ENCODE measurements at places on chromosomes 2 and 18.

DNA sequence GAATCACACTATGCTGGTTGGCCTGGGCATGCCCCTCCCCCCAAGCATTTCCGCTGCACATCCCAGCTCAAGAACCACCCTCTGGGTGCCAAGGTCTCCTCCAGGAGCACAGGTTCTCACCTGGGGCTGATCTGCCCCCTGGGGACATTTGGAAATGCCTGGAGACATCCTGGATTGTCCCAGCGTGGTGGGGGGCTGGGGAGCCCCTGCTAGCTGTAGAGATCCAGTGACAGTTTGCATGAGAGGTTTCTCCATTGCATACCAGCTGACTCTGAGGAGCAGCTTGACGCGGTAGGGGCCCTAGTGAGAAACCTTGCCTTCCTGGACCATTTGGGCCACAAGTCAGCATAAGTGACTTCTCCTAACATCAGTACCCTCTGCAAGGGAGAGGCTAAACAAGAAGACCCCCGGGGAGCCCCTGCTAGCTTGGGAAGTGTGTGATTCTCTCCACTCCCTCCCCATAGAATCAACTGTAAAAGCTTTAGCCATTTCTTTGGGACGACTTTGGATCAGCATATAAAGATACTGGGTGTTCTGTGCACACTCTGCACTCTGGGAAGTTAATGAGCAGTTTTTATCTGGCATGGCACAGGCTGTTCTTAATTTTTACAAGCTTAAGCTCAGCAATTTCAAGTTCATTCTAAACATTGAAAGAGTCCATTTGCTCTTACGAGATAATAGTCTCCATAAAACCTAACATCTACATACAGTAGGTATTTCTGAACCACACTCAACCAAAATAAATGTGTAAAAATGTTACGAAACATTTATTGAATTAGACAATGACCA is 94.1 kb downstream of the GBX2 start:
- DNase-seq = no peak

DNA sequence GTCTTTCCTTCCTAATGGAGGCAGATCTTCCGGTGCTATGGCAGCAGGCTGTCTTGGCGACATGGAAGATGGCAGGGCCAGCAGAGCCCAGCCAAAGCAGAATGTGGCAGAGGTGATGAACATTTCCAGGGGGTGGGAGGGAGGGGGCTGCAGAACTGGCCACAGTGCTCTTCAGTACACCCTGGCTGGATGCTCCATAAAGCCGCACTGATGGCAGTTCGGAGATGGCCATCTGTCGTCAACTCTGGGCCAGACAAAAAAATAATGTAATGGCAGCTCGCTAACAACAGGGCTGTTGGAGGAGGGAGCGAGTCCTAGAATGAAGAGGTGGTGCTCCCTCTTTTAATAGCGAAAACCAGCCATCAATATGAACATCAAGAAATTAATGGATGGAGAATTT is 271.0 kb downstream of the ZNF521 start:
- DNase-seq = no peak

DNA sequence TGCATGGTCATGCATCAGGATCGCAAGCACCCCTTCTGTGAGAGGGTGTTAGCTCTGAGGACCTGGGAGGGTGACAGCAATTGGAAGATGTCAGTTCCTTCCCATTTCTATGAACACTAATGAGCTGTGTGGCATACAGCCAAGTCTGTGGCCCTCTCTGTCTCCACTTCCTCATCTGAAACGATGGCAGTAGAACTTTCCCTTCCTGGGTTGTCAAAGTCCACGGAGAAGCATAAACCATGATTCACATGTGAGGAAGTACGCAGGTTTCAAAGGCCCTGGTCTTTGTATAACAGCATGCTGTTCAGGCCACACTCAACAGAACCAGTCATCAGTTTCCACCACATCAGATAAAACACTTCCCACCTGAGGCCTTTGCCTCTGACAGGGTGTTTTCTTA is 167.4 kb upstream of the RAB6C start:
- peak; percentile 32 for DNase-seq

GRCh38 chr2:206225435-206226232 is 48.8 kb upstream of the ZDBF2 start:
- DNase-seq = no peak

DNA sequence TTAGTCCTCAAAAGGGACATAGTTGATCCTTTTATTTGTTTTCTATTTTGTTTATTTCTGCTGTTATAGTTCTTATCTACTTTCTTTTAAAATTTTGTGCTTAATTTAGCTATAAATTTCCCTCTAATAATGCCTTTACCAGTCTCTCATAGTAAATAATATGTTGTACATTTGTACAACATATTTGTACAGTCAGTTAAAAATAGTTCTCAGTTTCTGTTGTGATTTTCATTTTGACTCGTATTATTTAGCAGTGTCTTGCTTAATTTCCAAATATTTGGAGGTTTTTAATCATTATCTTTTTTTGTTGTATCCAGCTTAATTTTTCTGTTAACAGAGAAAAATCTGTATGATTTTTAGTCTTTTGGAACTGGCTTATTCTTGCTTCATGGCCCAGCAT is 443.6 kb upstream of the TRIB2 start:
- no peak for DNase-seq

GRCh38 chr2:161273038-161273760 is 35.0 kb upstream of the PSMD14 start:
- DNase-seq = peak; percentile 72

DNA sequence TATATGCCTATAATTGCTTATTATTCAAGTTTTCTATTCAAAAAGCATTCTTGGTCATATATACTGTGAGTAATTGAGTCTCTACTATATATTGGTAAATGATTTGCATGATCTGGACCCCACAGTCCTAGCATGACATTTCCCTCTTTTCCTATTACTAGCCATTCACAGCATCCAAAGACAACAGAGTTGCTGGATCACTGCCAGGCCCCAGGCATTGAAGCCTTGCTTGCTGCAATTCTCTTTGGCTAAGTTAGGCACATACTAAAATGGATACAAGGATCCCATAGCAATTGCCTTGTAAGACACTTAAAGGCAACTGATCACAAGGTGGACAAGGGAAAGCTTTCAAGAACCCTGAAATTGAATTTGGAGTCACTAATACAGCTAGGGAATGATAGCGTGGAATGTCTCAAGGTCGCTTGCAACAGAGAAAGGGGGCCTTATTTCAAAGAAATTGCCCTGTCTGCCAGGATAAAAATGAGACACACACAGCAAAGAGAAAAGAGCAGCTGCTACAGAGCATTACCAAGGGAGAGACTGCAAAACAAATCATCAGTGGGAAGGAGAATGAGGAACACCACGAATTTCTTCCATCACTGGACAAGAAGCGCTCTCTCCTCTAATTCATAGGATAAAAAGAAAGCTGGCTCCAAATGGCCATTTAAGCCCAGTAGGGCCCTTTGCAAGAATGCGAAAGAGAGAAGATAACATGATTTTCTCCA is 77.1 kb upstream of the EPHA4 start:
- no peak for DNase-seq

DNA sequence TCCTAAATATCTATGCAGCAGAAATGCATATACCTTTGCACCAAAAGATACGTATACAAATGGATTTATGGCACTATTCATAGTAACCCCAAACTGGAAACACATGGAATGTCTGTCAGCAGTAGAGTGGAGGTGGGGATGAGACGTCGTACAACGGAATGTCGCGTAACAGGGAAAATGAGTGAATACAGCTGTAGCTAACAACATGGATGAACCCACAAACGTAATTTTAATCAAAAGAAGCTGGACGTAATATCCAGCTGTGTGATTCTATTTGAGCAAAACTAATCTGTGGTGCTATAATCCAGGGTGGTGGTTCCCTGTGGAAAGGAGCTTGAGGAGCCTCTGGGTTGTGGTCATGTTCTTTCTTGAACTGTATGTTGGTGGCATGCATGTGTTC is 89.9 kb downstream of the MTA3 start:
- no peak for DNase-seq

Data from CD4-positive, alpha-beta T cell treated with Interleukin-10 for 1 hour (primary cell).